ENCODE measurements at places on chromosomes 1 and 21.
A peak's percentile ranks its signal among the peaks of the same experiment; 100 is the strongest.

- no peak for DNase-seq
These were observed 655.4 kb downstream of the RWDD3 start for GRCh38 chr1:95889400-95889799.

GRCh38 chr1:87833166-87833565 is 504.5 kb downstream of the LMO4 start:
- DNase-seq: no peak

DNA sequence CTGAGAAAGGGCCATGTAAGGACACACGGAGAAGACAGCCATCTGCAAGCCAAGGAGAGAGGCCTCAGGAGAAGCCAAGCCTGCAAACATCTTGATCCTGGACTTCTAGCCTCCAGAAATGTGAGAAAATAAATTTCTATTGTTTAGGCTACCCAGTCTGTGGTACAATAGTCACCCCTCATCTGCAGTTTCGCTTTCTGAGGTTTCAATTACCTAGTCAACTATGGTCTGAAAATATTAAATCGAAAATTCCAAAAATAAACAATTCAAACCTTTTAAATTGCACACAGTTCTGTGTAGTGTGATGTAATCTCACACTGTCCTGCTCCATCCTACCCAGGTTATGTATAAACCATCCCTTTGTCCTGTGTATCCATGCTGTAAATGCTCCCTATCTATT is 52.6 kb downstream of the ZNF644 start:
- no peak for DNase-seq

- no peak for DNase-seq
These were observed at the start of gene PGLYRP4 for GRCh38 chr1:153348511-153349362. Gene PGLYRP4, minus strand, starts transcription at chr1:153348841. Its CDS starts 909 bp downstream, at chr1:153347932.

DNA sequence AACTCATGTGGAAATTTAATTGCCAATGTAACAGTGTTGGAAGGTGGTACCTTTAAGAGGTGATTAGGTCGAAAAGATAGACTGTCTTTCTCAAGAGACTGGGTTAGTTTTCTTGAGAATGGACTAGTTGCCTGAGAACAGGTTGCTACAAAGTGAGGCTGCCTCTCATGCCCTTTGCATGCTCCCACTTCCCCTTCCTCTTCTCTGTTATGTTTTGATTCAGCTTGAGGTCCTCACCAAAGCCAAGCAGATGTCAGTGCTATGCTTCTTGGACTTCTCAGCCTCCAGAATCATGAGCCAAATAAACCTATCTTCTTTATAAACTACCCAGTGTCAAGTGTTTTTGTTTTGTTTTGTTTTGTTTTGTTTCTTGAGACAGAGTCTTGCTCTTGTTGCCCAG is 187.0 kb upstream of the RUNX1 start:
- no peak for DNase-seq

DNA sequence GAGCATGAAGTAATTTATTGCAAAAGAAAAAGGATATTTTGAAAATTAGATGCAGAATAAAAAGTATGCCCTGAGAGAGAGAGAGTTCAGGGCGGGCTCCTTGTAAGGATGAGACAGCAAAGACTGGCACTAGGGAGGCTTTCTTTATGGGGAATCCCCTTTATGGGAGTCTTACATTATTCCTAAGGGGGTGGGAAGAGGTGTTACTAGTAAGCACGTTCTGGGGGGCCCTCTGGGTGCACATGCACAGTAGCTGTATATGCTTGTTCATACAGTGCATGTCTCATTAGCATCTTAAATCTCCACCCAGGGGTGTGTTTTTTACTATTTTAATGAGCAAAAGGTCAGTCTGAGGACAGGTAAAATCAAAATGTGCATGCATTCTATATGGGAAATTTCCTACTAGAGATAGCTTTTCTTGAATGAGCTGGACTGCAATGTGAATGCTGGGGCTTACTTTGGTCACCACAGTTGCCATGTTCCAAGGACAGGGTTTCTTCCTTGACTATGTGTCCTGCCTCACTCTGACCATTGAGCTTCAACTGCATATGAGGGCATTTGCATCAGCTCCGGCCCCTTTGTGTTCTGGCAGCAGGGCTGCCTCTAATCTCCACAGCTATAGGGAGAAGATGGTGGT is 614.1 kb downstream of the NUF2 start:
- DNase-seq: no peak

DNA sequence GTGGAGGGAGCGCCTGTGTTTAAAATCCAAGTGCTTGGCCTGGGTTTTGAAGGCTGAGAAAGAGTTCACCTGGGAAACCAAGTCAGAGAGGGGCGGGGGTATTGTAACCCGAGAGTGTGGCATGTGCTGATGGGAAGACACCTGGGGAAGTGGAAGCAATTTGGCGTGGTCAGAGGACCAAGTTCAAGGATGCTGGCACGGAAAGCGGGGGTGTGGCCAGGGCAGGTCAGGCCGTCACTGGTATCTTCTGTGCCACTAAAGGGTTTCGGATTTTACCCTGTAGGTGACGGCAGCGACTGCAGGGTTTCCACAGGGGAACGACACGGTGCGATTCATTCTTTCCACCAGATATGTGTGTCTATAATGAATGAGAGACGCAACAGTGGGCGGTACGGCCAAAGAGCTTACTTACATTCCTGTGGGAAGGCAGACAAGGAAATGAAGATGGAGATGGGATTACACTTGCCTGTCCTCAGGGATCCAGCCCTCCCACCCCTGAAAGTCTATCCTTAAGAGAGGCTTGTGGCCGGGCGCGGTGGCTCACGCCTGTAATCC is 31.3 kb downstream of the CA6 start:
- no peak for DNase-seq

GRCh38 chr1:116396769-116397168 is 23.7 kb downstream of the ATP1A1 start:
- DNase-seq: no peak

GRCh38 chr1:161733526-161733925 is 12.2 kb downstream of the FCRLB start:
- DNase-seq: no peak

DNA sequence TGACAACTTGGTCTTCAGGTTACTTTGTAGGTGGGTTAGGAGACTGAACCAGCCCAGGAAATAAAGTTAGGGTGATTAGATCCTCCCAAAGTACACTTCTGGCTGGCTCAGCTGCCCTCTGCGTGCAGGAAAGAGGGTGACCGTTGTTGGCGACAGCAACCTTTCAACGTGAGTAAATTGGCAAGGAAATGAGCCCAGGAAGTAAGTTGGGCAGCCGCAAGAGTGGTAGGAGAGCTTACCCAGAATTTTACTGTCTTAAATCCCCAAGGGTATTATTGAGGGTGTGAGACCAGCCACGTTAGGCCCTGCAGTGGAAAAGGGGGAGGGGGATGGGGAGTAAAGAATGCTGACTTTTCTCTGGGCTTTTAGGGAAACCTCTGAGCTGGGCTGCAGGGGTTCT is 1.6 kb downstream of the TENT5C start:
- peak; percentile 63 for DNase-seq

DNA sequence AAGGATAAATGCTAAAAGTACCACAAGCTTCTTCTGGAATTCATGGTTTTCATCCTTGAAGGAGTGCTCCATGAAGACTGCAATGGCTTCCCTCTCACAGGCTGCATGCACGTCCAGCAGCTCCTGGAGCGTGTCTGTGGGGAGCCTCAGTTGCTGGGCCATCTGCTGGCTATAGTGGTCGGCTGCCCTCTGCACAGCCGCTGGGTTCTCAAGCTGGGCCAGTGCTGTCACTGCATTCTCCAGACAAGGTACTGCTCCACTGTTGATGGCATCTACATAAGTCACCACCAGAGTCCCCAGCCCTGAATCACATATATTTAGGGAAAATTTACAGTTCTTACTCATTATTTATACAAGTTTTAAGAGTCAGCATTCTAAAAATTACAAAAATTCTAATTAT is 8.7 kb downstream of the GBP4 start:
- no peak for DNase-seq

DNA sequence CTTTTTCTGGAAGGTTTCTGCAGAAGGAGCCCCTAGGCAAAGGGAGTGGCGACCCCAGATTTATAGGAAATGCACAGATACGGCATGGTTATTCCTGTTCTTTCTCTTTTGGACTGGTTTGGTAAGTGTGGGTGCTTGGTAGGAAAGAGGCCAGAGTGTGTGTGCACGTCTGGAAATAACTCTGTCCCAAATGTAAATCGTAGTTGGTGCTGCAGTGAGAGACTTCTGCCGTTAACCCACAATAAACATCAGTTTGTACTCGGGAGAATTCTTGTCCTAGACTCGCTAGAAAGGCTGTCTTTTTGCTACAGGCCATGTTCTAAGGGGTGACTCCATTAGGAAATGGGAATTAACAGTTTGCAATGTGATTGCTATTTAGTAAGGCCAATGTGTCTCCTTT is 779 bp downstream of the SLC44A3 start:
- no peak for DNase-seq

DNA sequence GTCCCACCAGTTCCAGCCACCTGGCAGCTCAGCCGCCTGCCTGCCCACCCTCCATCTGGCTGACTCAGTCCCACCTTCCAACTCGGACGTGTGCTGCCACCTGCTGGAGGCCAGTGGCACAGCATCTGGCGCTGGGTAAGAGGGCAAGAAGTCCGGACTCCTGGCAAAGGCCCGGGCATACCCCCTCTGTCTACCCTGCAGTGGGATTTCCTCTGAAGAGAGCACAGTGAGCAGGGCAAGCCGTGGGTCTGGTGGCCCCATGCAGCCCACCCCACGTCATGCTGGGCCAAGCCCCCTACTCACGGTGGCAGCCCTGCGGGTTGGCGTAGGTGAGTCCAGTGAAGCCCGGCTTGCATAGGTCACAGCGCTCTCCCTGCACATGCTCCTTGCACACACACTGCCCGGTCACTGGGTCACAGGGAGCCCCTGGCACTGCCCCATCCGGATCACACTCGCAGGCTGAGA is 24.5 kb downstream of the LAMB3 start:
- DNase-seq: peak; percentile 29

- DNase-seq: peak; percentile 47
These were observed 38.2 kb upstream of the H6PD start for GRCh38 chr1:9196129-9197040.

GRCh38 chr1:219587401-219587800 is 25.5 kb downstream of the ZC3H11B start:
- DNase-seq: no peak

GRCh38 chr1:94734963-94735901 is 84.9 kb upstream of the SLC44A3 start:
- DNase-seq: no peak

DNA sequence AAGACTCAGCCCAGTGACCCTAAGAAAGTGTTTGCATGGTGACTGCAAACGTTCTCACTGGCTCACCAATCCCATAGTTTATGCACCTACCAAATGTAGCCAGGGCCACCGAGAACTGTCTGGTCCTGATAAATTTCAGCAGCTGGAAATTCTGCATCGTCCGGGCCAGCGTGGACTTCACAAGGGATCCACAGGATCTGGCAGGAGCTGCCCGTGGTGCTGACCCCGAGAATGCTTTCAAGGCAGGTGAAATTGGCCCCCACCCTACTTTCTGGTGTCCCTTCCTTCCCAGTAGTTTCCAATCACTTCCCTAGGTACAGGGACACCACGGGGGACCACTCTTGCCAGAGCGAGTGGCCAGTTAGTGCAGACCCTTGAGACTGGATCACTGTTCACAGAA is 26.2 kb downstream of the UBASH3A start:
- no peak for DNase-seq

DNA sequence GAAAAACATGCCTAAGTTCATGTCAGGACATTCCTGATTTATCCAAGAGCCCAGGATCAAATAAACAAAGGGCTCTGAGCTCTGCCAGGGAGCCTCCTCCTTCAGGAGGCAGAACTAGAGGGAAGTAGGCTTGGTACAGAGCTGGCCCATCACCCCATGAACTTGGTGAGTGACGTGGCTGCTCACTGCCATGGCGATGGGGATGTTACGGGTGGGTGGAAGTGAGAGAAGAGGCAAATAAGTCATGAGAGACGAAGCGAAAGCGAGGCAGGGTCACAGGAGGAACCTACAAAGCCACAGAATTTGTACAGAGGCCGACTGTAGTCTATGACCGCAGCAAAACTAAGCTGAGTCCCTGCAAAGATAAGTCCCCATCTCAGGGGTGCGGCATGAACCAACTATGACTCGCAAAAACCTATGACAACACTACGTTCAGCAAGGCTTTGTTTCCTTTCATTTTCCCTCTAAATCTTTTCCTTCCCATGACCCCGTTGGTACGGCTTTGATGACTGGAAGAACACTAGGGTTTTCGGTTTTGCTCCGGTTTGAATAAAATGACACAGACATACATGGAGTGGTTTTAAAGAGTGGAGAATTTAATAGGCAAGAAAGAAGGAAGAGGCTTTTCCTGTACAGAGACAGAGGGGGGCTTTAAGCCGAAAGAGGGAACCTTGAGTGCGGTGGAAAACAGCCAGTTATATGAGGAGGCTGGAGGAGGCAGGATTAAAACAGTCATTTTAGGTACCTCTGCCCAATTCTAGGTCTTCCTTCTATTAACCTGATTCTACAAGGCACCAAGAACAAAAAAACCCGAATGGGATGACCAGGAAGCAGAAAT is 74.1 kb downstream of the CD46 start:
- DNase-seq: peak; percentile 94

- no peak for DNase-seq
These were observed 118.4 kb upstream of the KRTAP19-8 start for GRCh38 chr21:31156662-31157061.

DNA sequence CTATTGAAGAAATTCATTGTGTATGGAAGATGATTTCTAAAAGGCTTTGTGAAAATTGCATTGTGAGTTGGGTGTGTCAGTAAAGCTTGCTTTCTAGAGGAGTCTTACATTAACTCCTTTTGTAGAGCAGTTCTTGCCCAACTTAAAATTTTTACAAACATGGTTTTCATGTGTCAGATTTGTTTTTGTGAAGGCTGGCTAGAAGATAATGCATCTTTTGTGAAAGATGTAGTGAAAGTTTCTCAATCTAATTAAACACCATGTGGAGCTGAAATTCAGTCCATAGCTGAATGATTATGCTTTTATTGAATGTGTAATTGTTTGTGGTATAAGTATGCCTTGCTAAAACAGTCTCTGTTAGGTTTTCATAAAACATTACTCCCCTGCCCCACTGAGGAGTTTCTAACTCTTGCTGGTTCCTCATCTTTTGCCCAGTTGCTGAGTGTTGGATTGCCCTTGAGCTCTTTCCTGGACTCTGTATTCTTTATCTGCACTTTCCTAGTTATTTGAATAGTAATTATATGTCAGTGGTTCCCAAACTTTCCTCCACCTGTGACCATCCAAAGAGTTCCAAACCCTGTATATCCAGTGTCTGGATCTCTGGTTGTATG is 38.0 kb downstream of the KCTD3 start:
- no peak for DNase-seq

- no peak for DNase-seq
These were observed 4.2 kb downstream of the TENT5C start for GRCh38 chr1:117610036-117610435.

DNA sequence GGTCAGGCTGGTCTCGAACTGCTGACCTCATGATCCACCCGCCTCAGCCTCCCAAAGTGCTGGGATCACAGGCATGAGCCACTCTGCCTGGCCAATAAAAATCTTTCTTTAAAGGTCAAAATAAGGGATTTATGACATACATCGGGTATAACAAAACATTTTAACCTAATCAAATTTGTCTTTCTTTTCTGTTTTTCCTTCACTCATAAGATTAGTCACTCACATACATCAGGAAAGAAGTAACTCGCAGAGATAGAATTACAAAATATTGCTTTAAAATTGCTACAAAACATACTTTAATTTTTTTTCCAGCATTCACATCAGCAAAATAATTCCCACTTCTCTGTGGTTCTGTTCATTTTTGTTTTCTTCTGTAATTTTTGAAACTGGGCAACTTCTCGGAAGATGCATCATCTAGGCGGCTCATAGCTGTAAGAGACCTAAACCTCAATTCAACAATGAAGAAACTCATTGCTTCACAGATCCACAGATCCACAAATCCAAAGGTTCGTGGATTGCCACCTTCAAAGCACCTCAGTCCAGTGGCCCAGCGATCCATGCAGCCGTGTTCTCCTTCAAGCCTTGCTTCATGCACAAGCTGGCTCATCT is 39.7 kb downstream of the NEK2 start:
- DNase-seq: no peak

- DNase-seq: no peak
These were observed 796.3 kb downstream of the LRRIQ3 start for GRCh38 chr1:73401666-73402065.

Data from naive B cell (primary cell).